Activated CD4-positive, alpha-beta T cell treated with anti-CD3 and anti-CD28 coated beads for 36 hours (primary cell): ENCODE measurements at places on chromosomes 7 and 10. TPM values are rescaled to one million over a fixed set of nuclear protein-coding genes. Genes with fewer than 3 reads are reported as not detected.

GRCh38 chr7:115221456-115221855, 299.6 kb downstream of the MDFIC start:
- DNase-seq = no peak

- DNase-seq = no peak
These were observed 87.3 kb downstream of the ODAD2 start for GRCh38 chr10:27911539-27911938.

- no peak for DNase-seq
These were observed 16.1 kb downstream of the DOCK4 start for GRCh38 chr7:112190120-112190519.

ST8SIA6 gene
- not detected for total RNA-seq
